ENCODE measurements at places on chromosomes 6 and 20. TPM values are rescaled to one million over a fixed set of nuclear protein-coding genes. Genes with fewer than 3 reads are reported as not detected.

Gene LHFPL5
- not detected for total RNA-seq

DNA sequence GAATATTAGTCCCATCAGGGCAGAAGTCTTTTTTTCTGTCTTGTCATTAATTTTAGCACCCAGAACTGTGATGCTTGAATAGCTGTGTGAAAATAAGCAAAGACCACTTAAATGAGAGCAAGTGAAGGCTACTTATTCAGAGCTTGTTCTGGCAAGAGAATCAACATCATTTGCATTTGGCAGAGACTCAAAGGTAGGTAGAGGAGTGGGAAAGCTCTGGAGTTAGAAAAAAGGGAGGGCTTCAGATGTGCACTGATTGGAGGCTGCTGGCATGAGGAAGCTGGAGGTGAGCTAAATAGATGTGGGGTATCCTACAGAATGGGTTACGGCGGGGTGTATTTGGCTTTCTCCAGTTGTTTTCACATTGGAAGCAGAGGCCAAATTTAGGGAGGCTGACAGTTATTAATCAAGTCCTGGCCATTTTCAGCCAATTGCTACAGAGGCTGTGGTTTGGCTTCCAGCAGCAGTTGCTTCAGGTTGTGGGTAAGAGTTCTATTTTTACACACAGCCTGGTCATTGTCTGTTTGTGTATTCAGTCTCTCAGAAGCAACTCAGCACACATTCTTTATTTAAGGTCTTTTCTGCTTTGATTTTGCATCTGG lies 254.3 kb downstream of the BTBD3 start:
- DNase-seq: no peak

Gene CUTA
- total RNA-seq: 217 TPM

GRCh38 chr20:61664556-61665320 lies 400.9 kb downstream of the TAF4 start:
- no peak for DNase-seq

Gene GNRH2
- total RNA-seq: 1.9 TPM

Gene ACSS2
- 19.8 TPM for total RNA-seq

Gene HLA-DOB
- total RNA-seq: 1.1 TPM

DNA sequence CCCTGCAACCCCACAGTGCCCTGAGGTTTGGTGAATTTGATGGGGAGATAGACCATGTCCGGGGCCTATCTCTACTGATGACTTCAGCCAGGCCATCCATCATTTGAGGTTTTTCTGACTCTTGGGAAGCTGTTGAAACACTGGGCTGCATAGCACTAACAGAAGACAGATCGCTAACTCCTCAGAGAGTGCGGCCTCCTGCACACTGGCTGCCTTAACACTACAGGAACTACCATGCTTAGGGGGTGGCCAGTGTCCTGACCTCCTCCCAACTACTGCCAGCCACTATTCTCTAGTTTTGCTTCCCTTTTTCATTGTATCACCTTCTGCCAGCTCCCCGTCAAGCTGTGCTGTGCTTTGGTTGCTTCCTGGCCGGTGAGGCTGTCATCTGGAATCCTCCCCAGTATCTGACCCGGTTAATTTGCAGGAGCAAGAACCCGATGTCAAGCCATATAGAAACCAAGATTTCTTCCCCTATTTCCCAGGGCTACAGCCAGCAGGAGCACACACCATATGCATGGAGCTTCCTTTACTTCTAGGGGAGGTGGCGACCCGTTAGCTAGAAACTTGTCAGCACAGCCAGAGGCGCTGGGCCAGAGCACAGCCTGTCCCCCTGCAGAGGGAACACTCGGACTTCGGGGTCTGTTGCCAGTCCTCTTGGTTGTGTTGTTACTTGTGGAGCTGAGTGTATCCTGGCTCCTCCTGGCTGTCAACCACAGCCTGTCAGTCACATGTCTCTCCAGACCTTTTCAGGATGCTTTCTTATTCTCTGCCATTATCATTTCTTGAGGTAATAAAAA lies 57.3 kb upstream of the TRAF3IP2 start:
- no peak for DNase-seq

- DNase-seq: no peak
These were observed 44.6 kb upstream of the ASCC3 start for GRCh38 chr6:100925749-100926148.

Gene BAG2
- total RNA-seq: 3.7 TPM

All from CD4-positive, alpha-beta memory T cell (primary cell).